ENCODE measurements at places on chromosomes 11 and 22.

- peak; percentile 66 for DNase-seq
Observed at GRCh38 chr11:123429913-123430720, at the start of gene GRAMD1B. Gene GRAMD1B (plus strand): TSS chr11:123430269. CDS start chr11:123430793, 524 bp downstream.

DNA sequence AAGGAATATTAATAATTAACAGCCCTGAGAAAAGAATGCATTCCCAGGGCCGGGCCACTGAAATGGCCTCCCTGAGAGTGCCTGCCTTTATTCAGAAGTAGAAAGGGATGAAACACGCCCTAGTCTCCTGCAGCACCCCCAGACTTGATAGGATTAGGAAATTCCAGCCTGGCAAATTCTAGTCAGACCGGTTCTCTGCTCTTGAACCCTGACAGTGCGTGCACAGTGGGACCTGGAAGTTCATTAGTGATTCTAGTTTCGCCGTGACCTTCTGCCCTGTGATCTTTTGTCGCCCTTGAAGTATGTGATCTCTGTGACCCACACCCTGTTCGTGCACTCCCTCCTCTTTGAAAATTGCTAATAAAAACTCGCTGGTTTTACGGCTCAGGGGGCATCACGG is 2.1 kb upstream of the GSTP1 start:
- no peak for DNase-seq

DNA sequence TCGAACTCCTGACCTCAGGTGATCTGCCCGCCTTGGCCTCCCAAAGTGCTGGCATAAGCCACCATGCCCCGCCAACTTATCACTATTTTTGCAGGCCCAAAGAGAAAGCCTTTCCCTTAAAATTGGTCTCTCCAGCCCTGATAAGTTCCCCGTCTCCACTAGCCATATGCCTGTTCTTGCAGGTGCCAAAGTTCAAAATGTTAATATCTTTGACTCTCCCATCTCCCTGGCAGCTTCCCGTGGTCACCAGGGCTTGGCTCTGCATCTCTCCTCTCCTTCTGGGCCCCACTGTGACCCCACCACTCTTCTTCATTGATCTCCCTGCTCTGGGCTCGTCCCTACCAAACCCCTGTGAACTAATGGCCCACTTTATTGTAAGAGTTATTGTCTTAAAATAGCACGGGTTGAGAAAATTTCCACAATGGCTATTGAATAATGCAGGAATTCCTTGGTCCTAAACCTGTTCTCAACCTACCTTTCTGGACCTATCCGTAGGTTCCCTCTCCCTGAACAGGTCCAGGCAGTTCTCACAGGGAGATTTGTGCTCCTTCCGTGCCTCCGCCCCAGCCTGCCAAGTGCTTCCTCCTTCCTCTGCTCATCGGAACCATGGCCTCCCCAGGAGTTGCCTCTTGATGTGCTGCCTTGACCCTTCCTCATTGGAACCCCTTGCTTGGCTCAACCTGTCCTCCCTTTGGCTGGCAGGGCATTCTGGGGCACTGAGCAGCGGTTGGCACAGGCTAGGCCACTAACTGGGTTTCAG is 147.5 kb downstream of the DSCAML1 start:
- DNase-seq, result no peak

DNA sequence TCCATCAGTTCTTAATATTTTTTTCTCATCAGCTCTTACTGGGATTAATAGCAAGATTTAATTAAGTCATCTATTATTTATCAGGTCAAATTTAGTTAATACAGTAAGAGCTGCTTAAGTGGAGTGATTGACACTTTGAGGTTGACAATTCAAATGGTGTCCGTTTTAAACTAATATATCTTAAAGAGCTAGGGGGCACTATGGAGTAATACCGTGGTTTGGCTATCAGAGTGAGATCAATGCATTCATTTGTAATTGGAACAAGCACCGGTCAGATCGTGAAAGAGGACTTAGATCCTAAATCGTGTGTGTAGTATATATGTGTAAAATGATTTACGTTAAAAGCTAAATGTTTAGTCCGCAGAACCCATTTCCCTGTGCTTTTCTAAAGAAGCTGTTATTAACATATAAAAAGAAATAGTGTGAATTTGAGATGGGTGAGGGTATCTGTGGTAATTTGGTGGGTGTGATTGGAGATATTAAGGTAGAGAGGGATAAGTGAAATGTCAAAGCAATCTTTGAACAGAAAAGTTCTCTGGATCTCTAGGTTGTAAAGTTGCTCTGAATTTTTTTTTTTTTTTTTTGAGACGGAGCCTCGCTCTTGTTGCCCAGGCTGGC is 2.3 kb downstream of the SIK2 start:
- no peak for DNase-seq

DNA sequence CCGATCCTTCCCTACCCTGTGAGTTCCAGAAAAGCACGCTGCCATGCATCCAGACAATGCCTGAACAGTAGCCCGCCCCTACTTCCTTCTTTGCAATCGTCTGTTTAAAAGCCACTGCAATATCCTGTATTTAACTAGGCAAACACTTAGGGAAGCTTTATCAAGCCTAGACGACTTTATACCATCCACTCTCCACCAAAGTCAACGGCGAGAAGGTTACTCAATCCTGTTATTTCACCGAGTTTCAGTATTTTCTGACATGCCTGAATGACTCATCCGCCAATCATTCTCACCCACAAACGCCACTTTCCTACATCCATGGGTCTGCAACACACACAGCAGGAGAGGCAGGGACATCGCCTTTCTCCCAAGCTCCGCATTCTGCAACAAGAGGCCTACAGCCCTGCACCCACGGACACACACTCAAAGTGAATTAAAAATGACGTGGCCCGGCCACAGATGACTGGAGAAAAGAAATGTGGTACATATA is 9.3 kb downstream of the CELSR1 start:
- no peak for DNase-seq

DNA sequence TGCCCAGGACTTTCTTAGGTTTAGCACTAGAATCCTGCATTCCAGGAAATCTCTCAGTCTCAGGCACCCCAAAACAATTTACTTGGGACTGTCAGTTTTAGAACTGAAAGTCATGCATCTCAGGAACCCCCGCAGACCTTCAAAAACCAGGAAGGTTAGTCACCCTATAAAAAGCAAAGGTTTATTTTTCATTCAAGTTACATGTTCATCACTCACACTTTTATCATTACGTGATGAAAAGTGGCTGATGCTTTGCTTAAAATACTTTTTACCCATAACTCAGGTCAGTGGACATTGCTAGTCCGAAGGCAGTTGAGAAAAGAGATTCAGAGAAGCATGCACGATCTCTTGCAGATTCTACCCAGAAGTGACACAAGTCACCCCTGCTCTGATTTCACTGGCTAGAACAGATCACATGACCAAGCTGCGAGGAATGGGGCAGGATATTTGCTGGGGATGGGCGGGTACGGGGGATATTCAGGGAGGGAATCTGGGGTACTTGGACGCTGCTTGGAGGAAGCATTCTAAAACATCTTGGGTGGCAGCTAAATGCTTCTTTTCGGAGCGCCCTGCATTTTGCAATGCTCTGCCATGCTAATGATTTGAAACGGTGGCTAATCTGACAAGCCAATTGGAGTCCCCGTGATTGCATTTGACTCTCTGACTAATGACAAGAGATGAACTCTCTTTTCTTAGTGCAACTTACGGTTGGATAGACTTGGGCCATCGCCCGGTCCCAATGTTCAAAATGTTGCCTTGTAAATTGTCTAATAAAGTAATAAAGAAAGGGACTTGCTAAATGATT is 110.2 kb downstream of the MIAT start:
- no peak for DNase-seq

GRCh38 chr11:6615882-6616585 is 3.2 kb downstream of the TPP1 start:
- DNase-seq, result no peak

GRCh38 chr22:32536352-32536751 is 61.7 kb downstream of the FBXO7 start:
- DNase-seq, result no peak

DNA sequence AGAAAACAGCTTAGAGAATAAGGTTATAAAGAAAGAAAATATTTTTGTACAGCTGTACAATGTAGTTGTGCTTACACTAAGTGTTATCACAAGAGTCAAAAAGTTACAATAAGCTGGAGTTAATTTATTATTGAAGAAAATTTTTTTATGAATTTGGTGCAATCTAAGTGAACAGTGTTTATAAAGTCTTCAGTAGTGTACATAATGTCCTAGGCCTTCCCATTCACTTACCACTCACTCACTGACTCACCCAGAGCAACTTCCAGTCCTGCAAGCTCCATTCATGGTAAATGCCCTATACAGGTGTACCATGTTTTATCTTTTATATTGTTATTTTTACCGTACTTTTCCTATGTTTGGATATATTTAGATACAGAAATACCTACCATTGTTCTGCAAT is 34.7 kb downstream of the GDPD4 start:
- no peak for DNase-seq

DNA sequence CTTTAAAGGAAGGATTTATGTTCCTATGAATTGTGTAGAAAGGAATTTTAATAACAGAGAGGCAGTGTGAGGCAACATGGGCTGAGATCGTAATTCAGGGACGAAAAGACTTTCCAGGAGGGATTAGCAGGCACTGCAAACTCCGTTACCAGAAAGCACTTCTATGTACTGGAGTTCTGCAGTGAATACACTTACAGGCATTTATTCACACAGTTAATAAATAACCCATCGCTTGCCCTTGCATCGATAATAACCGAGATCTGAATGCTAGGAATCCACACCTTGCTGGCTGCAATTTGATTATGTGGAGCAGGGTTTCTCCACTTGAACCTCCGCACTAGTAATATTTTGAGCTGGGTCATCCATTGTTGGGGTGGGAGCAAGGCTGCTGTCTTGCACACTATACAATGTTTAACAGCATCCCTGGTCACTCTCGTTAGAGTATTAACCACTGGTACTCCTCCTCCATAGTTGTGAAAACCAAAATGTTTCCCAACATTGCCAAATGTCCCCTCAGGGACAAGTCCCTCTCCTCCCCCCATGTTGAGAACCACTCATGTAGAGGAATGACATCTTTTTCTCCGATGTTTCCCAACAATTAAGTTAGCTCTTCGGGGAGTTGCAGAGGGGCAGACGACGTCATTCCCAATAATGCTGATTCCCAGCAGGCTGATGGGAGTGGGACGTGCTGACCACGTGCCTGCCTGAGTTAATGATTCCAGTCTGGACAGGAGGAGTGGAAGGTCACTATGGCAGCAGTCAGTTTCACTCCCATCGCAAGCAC is 99.5 kb downstream of the SNX19 start:
- no peak for DNase-seq

GRCh38 chr11:94308024-94308423 is 3.6 kb downstream of the IZUMO1R start:
- no peak for DNase-seq

GRCh38 chr22:34414467-34415440 is 494.5 kb upstream of the LARGE1 start:
- no peak for DNase-seq

DNA sequence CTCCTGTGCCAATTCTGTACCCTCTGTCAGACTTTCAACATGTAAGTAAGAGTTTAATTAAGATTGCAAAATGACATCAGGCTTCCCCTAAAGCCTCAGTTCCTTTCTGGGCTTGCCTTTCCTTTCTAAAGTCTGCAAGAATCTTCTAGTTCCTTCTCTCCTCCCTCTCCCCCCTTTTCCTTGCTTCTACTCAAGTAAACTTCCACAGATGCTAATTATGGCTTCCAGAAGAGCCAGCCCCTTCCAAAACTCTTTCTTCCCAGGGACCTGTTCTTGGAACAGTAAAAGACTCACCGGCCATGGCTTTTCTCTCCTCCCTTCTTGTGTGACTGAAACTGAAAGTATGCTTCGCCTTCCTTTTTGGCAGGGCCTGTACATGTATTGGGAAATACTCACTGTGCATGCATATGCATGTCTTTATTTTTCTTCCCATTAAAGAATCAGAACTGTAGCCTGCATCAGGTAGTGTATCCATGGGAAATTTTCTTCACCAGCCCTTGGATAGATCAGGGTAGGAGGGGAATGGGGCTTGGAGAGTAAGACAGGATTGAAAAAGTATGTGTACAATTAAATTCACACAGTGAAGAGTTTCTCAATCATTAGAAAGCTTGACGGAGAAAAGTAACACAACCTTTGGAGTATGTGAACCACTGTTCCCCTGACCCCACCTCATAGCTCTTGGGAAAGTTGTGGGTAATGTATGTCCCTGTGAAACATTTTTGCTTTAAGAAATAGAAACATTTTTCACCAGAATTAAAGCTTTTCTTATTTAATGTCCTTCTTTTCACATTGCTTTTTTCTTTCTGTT is at the start of gene CASP1:
Gene CASP1, minus strand, starts transcription at position 332 of the 808 bp plus-strand sequence. Its CDS starts 31 bp downstream, at position 301.
- DNase-seq, result no peak

GRCh38 chr11:41267451-41267850 is 192.0 kb downstream of the LRRC4C start:
- no peak for DNase-seq

DNA sequence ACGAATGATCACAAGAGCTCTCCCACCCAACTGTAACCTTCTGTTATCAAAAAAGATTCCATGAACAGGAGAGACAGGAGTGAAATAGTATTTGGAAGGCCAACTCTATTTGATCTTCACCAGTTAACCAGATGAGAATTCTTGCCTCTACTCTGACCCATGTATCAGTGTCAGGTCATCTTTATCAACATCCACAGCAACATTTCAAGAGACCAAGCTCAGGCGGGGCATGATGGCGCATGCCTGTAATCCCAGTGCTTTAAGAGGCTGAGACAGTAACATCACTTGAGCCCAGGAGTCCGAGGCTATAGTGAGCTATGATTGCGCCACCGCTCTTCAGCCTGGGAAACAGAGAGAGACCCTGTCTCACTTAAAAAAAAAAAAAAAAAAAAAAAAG is 62.3 kb downstream of the GAB2 start:
- no peak for DNase-seq
